ENCODE measurements at places on chromosomes 2 and 18.

DNA sequence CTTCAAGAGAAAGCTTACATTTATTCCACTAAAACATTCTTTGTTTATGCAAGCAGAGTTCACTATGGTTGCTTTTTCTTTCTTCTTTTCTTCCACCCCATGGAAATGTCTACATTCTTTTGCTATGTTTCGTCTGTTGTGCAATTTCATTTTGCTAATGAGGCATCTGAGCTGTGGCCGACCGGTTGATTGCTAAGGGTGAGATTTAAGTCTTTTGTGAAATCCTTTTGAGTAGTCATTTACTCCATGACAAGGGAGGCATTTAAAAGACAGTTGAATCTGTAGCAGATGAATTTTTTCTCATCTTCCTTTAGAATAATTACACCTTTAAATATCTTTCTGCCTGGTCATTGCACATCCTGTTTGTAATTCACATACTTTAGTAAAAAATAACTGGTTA is 324.1 kb upstream of the THUMPD2 start:
- DNase-seq = no peak

DNA sequence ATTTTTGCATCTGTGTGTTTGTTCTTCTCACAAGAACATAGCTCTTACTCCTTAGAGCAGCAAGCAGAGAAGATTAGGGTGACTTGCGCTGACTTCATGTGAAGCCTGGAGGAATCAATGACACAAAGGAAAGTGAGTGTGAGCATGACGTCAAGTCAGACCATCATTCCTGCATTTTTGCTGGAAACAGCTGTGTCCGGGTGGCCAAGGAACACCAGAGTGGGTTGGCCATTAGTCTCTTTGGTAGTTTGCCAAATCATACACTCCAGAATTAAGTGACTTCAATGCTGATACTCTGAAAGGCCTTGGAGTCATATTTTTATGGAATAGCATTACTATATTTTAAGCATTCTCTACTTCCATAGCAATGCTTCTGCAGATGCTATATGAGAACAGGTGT is 597.2 kb downstream of the DCDC2C start:
- DNase-seq = no peak

GRCh38 chr2:217918308-217919024 is 84.3 kb downstream of the TNS1 start:
- DNase-seq = peak; percentile 4

DNA sequence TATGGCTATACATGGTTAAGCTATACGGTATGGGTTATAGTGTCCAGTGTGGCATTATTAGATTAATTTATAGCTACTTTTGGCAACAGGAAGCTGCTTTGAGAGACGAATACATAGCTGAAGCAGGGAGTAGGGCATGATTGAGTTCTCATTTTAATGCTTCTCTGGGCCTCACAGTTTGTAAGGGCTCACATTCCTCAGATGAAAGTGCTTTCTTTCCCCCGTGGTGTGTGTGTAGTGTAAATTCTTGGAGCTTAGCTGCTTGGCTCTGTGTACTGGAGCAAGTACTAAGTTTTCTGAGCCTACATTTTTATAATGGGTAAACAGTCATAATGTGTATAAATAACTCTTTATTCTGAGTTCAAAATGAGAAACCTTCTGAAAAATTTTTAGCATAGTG is 173.7 kb downstream of the PTPRM start:
- no peak for DNase-seq

DNA sequence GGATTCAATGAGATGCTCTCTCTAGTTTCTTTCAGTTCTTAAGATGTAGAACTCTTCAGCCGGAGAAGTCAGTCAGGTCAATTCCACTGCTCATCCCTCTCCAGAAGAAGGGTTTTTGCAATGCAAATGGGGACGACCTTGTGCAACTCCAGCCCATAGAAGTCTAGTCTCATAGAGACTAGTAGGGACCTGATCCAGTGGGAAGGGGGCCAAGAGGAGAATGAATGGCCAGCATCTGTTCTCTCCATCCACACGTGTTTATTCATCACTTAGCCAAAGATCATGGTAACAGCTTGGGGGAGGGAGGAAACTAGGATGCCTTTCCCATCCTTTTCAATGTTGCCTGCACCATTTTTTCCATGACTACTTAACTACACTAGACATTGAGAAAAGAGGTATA is 120.2 kb downstream of the LAMA3 start:
- peak; percentile 67 for DNase-seq

DNA sequence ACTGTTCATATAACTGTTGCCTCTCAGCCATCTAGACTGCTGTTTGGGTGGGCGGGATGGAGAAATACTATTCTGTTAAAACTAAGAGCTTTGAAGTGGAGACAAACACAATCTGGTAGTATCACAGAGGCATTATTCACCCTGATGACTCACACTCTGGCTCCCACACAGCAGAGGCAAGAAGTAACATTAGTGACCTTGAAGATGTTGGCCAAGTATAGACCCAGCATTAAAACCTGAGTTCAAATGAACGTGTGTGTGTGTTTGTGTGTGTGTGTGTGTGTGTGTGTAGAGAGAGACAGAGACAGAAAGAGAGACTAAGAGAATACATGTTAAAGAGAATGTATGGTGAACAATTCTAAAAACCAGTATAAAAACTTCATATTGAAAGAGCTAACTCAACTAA is 22.5 kb upstream of the ACVR1 start:
- DNase-seq = peak; percentile 20

DNA sequence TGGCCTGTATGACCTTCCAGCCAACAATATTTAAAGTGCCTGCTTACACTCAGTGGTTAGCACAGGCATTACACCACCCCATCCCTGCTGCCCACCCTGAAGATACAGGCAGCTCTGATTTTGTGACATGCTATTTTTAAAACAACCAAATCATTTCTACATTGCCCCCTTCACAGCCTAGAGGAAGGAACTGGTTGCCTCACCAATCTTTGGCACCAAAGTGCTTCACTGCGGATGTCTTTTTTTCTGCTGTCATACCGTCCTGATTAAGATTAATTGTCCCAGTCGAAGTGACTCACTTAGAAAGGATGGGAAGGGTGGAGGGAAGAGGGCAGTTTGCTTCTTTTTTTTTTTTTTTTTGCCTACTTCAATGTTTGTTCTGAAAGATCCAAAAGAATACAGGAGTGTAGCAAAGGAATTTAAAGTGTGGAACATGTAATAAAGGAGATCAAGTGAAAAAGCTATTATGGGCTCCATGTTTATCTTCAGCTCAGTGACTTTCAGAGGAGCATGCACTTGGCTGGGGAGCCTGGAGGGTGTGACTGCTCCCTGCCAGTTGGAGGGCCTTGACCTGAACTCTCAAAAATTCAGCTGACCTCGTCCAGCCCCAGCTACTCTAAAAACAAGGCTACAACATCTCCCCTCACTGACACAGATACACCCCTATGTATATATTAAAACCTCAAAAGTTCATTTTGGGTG is 501.1 kb upstream of the TNP1 start:
- DNase-seq = peak; percentile 54

GRCh38 chr2:60512641-60513040 is 40.8 kb downstream of the BCL11A start:
- DNase-seq = no peak

DNA sequence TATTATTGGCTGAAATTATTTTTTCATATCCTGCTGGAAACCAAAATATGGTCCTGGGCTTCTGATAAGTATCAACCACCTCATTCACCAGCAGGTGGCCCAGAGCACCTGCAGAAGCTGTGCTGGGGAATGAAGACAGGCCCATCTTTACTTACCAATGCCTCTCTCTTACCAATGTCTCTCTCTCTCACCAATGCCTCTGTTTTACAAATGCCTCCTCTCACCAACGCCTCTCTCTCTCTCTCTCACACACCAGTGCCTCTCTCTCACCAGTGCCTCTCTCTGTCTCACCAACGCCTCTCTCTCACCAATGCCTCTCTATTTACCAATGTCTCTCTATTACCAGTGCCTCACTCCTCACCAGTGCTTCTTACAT is 2.3 kb upstream of the MAL start:
- peak; percentile 71 for DNase-seq

DNA sequence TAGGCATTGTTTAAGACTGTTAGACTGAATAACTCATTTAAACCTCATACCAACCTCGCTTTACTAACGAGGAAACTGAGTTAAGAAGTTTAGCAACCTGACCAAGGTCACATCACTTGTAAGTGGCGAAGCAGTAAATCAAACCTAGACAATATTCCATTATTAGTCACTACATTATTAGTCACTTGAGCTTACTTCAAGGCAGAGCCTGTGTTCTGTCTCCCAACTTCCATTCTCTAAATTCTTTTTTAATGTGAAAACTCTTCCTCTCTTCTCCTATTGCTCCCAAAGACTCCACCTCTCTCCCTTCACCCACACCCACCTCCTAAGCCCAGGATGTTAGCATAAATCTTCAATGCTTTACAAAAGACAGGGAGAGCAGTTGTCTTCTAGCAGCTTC is 156.5 kb downstream of the ARL6IP6 start:
- no peak for DNase-seq

DNA sequence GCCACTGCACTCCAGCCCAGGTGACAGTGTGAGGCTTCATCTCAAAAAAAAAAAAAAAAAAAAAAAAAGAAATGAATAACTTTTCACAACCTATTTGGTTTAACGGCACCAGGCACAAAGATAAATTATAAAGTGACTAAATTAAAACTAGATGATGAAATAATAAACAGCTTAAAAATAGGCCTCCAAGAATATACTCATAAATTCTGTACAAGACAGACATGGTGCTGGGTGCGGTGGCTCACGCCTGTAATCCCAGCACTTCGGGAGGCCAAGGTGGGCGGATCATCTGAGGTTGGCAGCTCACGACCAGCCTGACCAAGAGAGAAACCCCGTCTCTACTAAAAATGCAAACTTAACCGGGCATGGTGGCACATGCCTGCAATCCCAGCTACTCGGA is 19.7 kb downstream of the USP34 start:
- no peak for DNase-seq

DNA sequence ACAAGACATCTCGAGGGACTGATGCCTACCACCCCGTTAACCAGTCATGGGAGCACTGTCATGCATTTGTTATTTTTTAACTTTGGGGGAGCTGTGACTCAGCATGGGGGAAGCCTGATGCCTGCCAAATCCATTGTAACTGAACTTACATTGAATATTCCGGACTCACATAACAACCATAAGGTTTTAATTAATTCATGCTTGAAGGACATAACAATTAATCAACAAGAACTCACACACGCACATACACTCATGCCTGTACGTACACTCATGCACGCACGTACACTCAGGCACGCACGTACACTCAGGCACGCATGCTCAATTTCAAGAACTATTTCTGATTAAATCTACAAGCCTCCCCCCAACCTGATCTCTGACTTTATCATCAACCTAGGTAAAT is 1639.1 kb downstream of the SUCLG1 start:
- DNase-seq = no peak

- DNase-seq = no peak
Measured at GRCh38 chr2:169980643-169981042, 153.4 kb downstream of the UBR3 start.

DNA sequence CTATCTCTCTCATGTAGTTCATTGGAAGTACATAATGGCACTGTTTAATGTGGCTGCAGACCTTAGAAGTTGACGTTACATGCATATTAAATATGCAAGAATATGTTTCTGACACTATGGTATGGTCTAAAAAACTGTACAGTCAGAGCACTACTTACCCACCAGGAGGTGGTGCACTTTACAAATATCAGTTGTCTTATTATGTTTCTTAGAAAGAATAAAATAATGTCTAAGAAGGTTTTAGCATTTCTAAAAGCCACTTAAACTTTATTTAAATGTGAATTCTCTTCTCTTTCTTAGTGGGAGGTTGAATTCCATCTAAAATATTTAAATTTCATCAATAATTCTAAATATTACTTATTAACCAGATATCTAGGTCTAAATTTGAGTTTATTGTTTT is 4.3 kb downstream of the TMEFF2 start:
- peak; percentile 32 for DNase-seq

- DNase-seq = no peak
Measured at GRCh38 chr2:108938077-108938710, 50.8 kb downstream of the EDAR start.

DNA sequence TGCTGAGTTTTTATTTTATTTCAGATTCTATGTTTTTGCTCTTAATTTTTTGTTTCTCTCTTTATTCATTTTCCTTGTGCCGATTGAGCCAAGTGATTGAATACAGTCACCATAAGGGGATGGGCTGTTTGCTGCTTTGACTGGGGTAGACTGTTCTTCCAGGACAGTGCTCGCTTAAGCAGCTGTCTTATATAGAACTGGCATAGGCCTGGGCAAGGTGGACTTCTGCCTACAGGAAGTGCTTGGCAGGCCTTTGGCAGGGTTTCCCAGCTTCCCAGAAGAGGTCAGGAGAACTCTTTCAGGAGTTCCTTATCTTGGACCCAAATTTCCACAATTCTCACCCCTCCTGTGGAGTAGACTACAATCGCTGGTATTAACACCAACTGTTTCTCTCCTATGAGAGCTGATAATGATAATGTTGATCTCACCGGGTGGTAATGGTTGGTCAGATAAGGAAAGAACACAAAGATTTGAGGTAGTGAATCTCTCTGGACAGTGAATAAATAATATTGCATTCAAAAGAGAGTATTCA is 207.5 kb upstream of the ST6GAL2 start:
- no peak for DNase-seq

- peak; percentile 4 for DNase-seq
Measured at GRCh38 chr2:199973703-199974102, 18.3 kb downstream of the MAIP1 start.

- DNase-seq = no peak
Measured at GRCh38 chr2:36696533-36696932, at the start of gene VIT. Gene VIT (plus strand): TSS chr2:36696707. CDS start chr2:36716371, 19,664 bp downstream.

GRCh38 chr2:26274058-26274613 is 29.4 kb downstream of the HADHB start:
- DNase-seq = peak; percentile 73

DNA sequence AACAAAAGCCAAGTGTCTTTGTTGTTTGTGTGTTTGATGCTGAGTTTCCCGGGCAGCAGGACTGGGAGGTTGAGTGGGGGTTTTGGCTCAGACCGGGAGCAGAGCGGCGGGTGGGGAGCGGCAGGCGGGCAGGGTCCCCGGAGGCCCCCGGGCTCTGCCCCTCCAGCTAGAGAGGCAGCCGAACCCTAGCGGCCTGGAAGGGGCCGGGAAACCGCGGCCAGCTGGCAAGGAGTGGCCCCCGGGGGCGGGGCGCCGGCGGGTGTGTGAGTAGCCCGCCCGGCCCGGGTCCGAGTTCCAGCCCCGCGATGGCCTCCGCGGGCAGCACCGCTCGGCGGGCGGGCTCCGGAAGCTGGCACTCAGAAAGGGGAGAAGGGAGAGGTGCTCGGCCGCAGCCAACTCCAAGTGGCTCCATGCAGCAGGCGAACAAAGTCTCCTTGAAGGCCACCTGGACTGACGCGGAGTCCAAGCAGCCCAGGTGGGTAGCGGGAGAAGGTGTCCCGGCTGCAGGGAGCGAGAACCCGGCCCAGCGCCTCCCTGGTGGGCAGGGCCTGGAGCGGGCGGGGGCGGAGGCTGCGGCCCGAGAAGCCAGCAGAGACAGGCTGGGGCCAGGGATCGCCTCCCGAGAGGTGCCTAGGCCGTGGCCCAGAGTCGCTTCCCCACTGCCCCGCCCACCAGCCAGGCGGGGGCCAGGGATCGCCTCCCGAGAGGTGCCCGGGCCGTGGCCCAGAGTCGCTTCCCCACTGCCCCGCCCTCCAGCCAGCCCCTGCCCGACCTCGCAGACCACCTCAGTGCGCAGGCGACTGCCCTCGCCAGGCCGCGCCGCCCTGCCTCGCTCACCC is at the start of gene ANKRD53:
Gene ANKRD53, plus strand, starts transcription at position 290 of the 839 bp plus-strand sequence. Its CDS starts 16 bp downstream, at position 306.
- DNase-seq = peak; percentile 47

Measured in NCI-H69 (cell line).